ENCODE measurements at places on chromosomes 3 and 15.

DNA sequence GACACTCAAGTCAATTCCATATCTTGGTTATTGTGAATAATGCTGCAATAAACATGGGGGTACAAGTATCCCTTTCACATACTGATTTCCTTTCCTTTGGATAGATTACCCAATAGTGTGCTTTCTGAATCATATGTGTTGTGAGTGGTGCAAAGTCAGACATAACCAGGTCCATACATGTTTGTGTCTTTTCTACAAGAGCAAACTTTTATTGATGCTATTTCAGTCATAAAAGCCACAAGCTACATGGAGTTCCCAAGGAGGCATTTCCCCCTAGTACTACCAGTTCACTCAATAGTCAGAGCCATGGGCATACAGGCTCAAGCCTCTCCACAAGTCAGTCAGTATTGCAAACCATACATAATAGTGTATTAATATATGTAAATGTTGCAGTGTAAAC, 10.1 kb downstream of the CEP63 start:
- no peak for DNase-seq

DNA sequence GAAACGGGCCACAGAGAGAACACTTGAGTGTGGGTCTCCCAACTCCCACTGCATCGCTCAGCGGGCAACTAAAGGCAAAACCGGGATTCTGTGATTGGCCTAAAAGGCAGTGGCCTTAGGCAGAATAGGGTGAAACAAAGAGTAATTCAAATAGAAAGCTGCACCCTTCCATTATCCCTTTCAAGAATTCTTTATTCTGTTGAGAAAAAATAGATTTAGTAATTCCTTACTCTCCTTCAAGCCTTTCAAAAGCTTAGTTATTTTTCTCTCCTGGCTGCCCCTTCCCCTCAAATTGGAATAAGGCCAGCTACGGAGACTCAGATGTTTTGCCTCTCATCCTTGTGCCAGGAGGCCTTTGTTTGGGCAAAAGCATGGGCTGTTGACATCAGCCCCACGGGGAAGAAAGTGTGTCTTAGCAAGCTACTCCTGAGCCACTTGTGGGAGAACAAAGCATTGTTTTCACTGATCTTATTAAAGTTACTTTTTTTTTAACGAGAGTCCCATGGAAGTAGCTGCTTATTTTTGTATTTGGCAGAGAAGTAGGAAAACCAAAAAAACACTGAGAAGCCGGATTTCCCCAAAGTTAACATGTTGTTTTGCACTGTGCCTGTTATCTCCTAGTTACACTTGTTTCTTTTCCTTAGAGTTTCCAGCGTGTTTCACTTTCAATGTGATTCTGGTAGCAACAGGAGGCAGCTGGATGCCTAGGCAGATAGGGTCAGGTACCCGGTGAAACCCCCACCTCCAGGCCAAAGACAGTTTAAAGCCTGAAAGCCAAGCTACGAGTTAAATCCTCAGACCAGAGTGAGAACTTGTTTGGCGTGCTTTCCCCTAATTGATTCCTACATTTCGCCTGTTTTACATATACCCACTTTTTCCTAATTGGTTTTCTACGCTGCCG, 2.2 kb downstream of the ST6GAL1 start:
- no peak for DNase-seq

- DNase-seq: no peak
Observed at GRCh38 chr15:27722102-27722501, 377.0 kb downstream of the OCA2 start.

DNA sequence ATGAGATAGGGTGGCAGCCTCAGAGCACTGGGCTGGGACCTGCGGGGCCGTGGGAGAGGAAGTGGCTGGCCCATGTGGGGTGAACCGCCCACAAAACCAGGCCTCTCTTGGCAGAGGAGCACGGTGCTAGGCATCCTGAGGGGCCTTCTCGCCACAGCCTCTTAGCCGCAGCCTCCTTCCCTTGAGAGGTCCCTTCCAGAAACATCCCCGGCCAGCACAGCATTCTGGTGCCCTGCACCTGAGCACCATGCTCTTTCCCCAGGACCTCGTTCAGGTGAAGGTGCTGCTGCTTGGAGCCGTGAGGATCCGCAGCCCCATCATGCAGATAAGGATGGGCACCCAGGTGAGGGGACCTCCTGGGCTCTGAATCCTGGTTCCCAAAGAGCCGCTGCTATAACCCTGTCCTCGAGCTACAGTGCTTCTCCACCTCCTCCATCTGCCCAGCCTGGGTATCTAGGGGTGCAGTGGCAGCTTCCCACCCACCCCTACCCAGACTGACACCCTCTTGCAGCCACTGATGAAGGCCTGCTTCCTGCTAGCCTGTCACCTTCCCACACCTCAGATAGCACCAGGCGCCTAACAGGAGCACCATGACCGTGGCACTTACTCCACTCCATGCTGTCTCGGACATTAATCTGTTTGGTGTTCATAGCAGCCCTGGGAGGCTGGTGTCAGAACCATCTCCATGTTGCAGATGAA, 11.2 kb upstream of the TXNRD3 start:
- DNase-seq: no peak

GRCh38 chr3:110026421-110026820, 689.1 kb upstream of the DPPA4 start:
- DNase-seq: no peak
